Activated naive CD4-positive, alpha-beta T cell treated with Interleukin-2 at 50 U/mL for 16 hours (primary cell): ENCODE measurements at places on chromosomes 16 and 17.

DNA sequence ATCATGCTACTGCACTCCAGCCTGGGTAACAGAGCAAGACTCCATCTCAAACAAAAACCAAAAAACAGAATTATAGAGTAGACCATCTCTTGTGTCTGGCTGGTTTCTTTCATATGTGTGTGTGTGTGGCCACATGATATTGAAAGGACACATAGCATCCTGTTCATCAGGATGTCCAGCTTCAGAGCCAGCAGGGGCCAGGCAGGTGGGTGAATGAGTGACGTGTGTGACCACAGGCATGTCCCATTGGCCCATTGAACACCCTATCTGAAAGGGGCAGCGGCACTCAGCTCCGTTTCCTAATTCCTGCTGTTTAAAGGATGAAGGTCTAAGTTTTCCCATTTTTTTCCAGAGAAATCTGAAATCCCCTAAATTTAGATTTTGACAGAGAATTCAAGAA, 174.2 kb downstream of the PRKCB start:
- DNase-seq, result no peak

DNA sequence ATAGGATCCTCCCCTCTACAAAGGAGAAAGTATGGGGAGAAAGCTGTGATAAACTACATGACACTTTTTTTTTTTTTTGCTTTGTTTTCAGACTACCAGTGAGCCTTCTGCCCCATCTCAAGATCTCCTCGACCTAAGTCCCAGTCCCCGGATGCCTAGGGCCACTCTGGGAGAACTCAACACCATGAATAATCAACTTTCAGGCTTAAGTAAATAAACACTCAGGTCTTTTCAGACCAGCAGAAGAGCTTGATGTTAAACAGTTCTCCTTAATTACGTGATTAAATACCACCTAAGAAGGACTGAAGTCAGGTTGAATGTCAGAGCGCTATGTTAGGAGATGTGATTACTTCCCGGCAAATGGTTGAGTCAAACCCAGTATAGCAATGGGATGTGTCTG, 31.4 kb downstream of the COX11 start:
- DNase-seq, result no peak

DNA sequence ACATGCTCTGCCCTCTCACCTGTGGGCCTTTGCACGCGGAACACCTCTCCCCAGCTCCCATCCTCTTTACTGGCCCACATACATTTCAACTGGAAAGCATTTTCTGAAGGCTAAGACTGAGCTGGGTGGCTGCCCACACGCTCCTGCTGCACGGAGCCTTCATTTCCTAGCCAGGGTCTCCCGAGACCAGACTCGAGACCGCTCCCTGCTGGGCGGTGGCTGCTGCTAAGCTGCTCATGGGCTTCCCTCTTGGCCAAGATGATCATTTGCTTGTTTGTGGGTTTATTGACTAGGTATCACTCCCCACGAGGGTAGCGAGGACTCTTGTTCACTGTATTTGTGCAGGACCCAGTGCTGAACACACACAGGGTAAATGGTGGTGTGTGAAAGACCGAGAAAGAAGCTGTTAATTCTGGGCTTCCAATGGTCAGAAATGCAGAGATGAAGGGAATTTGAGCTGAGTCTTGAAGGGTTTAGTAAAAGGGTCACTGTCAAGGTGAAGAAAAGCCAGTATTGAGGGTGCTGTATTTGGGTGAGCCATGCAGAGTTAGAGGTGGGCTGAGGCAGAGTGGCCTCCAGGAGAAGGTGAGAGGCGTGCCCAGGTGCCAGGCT, 907 bp downstream of the TRAPPC2L start:
- peak; percentile 80 for DNase-seq

- DNase-seq, result no peak
These were observed 22.4 kb downstream of the C1QTNF1 start for GRCh38 chr17:79046197-79046915.

DNA sequence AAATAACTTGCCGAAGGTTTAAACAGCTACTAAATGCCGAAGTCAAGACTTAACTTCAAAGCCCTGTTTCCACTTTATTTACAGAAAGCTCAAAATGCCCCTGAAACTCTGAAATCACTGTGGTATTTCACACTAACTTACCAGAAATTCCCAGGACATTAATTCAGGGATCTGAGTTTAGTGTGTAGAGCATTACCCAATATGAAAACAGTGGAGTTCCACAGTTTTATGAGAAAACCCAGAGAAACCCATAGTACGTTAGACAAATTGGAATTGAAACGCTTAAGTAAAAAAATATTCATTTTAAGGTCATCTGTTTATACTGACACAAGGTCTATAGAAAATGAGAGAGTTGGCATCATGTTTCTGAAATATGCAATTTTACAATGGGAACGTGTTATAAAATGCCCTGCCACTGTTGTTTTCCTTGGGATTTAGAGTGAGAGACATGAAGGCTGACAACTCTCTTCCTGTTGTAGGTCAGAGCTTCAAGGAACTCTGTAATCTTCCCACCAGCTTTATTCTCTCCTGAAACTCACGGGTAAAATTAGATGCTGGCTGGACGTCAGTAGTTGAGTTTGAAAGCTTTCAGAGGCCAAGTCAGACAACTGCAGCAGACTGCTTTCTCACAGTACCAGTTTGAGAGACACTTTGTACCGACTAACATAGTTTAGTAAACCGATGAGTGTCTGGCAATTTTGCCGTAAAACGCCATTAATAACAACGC, 139.4 kb upstream of the TBX2 start:
- no peak for DNase-seq
